Stimulated activated CD8-positive, alpha-beta memory T cell treated with anti-CD3 and anti-CD28 coated beads, Interleukin-2, amount 100 ng/mL, for 48 hours (primary cell): ENCODE measurements at places on chromosomes 11 and 22.
A peak's percentile ranks its signal among the peaks of the same experiment; 100 is the strongest.

DNA sequence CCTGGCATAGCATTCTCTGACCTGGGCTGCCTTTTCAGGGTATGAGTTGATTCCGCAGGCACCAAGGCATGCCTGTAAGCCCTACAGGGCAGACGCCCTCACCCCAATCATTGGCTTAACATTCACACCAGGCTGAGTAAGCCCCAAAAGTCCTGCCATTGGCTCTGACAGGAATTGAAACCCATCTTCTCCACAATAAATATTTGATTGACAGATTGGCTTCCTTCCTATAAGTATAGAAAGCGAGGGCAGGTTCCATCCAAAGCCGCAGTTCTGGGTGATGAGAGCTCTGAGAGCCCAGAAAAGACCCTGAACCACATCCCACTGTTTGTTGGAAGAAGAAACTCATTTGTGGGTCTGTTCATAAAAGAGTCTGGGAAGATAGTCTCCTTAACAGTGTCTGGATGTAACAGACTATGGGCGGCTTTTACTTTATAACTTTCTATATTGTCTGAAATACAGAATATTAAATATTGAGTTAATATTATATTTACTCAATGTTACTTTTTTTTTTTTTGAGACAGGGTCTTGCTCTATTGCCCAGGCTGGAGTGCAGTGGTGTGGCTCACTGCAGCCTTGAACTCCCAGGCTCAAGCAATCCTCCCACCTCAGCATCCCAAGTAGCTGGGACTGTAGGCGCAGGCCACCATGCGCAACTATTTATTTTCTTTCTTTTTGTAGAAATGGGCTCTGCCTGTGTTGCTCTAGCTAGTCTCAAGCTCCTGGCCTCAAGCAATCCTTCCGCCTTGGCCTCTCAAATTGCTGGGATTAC is 46.8 kb downstream of the FAM83F start:
- DNase-seq, result no peak

DNA sequence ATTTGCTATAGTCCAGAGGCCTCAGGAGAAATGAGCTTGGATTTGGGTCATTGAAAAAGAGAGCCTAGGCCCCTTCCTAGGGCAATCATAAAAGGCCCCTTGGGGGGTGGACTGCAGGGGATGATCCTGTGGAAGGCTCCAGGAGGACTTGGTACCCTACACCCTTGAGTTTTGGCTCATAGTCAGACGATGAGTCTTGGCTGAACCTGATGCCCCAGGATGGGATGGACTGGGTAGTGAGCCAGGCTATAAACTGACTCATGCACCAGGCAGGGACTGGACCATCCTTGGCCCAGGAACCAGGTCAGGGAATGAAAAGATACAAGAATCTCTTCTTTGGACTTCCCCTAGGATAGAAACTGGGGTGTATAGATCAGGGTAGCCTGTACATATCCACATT is 54.2 kb downstream of the NAV2 start:
- DNase-seq, result no peak

DNA sequence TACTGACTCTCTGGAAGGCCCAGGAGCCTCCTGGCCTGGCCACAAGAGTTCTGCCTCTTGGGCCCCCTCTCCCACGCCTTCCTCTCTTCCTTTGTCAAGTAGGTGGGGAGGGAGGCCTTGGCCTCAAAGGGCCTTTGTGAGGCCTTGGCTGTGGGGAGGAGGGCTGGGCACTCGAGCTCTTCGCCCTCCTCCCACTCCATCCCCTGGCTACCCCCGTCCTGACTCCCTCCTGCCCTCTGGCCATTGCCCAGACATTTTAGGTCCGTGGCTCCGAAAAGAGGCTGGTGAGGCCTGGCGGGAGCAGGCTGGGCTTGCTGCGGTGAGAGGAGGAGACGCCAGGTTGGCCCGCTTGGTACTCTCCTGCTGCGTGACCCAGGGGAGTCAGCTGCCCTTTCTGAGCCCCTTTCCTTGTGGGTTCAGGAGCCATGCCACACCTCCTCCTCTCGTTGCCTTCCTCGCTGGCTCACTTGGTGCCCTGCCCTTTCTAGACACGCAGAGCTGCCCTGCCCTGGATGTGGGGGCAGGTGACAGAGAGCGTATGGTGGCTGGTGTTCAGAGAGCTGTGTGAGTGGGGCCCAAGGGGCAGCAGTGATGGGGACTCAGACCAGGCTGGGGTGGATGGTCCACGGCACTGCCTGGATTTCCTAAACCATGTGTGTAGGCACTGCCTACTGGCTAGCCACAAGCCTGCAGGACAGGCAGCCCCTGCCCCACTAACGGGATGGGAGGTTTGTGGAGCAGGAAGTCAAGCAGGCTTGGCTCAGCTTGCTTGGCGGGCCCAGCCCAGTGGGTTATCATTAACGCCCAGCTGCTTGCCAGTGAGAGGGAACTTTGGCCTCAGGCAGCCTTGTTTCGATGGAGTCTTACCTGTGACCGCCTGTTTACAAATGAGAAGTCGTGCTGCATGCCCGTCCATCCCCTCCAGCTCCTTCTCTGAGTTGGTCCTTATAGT is 15.8 kb upstream of the OMP start:
- DNase-seq, result no peak

DNA sequence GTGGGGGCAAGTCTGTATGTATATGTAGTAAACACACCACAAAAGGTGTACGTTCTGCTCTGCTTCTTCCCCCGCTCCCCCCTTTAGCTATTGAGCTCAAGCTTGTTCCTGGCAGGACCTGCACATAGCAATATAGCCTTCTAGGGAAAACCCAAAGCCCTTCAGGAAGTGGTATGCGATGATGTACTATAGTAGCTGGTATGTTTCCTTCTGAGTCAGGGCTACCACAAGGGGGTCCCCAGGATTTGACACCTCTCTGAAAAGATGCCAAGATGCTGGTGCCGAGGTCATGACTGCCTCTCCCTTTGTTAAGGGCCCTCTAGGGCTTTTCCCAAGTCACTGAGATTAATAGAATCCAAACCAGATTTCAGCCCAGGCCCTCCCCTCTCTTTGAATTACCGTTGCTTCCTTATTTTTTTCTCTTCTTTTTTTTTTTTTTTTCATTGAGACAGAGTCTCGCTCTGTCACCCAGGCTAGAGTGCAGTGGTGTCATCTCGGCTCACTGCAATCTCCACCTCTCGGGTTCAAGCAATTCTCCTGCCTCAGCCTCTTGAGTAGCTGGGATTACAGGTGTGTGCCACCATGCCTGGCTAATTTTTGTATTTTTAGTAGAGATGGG is 268.4 kb downstream of the ETS1 start:
- DNase-seq, result peak; percentile 58

GRCh38 chr22:48938741-48939140 is 888.9 kb downstream of the BRD1 start:
- DNase-seq, result no peak

DNA sequence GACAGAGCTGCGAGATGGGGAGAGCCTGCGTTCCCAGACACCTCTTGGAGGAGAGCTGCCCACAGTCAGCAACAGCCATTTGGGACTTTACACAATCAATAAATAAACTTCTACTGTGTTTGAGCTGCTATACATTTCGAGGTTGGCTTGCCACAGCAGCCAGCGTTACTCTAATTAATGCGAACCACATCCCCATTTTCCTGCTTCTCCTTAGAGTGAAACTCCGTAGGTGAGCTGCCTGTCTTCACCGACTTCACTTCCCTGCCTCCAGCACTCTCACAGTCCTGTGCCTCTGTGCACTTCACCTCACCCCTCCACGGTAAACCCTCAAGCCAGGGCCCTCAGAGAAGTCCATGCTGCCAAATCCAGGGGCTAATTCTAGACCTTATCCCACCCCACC is 5.9 kb upstream of the SLC22A12 start:
- no peak for DNase-seq

GRCh38 chr11:112113539-112114457 is 27.1 kb downstream of the SDHD start:
- DNase-seq, result no peak

- DNase-seq, result no peak
Observed at GRCh38 chr11:126328001-126328390, 24.1 kb downstream of the DCPS start.

DNA sequence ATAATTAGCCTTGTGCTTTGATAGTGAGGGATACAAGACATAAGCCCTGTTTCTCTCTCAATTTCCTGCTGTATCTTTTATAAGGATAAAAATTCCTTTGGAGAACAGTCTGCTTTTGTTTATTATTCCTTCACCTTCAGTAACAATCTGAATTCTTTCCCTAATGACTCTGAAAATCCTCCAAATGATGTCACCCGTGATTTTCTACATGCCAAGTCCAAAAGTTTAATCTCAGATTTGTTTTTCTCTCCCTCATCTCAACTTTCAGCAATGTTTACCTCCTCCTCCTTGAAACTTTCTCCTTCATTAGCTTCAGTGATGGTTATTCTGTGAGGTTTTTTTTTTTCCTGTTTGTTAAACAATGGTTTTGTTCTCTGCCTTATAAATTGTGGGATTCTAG is 2.2 kb downstream of the OR51E2 start:
- DNase-seq, result no peak

DNA sequence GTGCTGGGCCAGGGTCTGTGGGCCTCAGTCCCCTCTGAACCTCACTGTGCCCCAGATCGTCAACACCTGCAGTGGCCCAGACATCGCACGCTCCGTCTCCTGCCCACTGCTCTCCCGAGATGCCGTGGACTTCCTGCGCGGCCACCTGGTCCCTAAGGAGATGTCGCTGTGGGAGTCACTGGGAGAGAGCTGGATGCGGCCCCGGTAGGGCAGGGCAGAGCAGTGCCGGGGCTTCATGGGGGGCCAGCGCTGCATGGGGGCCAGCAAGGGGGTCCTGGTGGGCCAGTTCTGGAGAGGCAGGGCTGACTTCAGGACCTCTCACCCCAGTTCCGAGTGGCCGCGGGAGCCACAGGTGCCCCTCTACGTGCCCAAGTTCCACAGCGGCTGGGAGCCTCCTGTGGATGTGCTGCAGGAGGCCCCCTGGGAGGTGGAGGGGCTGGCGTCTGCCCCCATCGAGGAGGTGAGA is 16.3 kb downstream of the EPS8L2 start:
- DNase-seq, result no peak

DNA sequence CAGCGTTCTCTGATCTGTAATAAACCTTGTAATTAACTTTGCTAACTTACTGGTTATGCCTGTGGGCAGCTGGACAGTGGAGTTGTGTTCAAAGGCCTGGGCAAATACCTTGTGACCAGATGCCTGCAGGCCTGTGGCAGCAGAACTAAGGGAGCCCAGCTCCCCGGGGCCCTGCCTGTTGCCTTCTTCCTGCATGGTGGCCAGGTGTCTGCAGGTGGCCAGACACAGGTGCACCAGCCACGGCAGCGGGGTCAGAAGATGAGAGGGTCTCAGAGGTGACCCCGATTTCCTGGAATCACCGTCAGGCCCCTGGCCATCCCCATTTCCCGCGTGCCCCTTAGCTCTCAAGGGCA is 127.2 kb downstream of the OSBP2 start:
- DNase-seq, result no peak

GRCh38 chr11:14644226-14645014 is 816 bp downstream of the PDE3B start:
- no peak for DNase-seq

DNA sequence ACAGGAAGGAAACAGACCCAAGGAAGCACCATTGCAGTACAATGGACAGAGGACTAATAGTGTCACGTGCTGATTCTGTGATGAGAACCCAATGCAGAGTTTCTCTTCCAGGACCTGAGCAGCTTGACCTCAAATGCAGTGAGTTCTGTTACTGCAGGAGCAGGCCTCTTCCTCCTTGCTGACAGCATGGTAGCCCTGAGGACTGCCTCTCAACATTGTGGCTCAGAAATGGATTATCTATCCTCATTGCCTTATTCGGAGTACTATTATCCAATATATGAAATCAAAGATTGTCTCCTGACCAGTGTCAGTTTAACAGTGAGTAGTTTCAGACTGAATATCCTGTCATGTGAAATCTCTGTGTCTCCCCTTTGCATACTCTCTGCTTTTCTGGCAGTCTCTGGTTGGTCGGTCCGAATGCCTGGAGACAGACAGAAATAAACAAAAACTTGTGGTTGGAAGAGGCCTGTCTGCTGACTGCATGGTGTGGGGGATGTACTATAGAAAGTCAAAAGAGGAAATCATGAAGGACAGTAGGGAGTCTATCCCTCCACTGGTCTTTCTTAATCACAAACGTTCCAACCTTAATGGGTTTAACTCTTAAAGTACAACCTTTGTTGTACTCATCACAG is 6.9 kb upstream of the MS4A14 start:
- DNase-seq, result no peak

DNA sequence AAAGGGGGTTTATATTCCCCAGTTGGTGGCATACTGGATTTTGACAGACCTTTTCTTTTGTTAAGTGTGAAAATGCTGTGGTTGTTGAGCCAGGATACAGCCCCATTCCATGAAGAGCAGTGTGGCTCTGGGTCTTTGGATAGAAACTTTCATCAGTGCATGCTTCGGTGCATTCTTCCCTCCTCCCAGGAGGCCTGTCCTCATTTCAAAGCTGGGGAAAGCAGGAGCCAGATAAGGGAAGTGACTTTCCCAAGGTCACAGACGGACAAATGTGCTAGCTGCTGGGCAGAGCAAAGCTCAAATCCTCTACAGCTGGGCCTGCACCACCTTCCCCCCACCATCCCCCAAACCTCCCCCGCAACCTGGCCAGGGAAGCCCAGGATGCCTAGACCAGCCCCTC is 184.5 kb upstream of the NTM start:
- DNase-seq, result no peak

DNA sequence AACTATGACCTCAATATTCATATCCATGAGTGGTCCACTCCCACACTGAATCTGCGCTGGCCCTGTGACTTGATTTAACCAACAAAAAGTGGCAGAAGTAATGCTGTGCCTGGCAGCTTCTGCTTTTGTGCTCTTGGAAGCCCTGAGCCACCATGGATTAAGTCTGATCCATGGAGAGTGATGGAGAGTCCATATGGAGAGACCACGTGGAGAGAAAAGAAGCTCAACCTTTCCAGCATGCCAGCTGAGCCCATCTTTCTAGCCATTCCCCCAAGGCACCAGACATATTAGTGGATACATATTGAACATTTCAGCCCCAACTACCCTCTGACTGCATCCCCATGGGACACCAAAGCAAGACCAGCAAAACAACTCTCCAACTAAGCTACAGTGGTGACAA is 16.0 kb downstream of the LRRC55 start:
- no peak for DNase-seq

GRCh38 chr11:61442616-61443015 is 12.7 kb downstream of the SDHAF2 start:
- DNase-seq, result no peak

DNA sequence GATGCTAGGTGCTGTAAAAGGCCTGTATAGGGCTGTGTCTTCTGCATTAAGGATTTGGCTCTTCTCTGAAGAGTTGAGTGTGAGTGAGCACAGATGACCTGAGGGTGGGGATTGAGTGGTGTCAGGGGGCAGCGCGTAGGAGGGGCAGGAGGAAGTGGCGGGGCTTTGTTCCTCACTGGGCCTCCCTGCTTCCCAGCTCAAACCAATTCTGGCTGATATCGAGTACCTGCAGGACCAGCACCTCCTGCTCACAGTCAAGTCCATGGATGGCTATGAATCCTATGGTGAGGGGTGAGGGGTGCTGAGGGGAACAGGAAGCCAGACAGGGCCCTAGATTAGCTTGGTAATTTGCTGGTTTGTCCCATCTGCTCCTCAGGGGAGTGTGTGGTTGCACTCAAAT is 9.1 kb downstream of the PHOX2A start:
- DNase-seq, result no peak

DNA sequence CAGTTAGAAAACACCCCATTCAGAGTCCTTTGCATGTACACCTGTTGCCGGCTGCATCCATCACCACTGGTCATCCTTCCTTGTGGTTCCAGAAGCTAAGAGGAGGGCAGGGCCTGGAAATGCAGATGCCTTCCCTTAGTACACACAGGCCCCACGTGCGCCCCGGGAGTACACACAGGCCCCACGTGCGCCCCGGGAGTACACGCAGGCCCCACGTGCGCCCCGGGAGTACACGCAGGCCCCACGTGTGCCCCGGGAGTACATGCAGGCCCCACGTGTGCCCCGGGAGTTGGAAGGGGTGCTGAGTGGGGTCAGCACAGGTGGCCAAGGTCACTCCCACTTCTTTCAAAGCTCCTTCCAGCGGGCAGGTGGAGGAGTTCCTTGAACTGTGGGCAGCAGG is 1141.9 kb downstream of the BRD1 start:
- no peak for DNase-seq
